ENCODE measurements at places on chromosomes 11 and 22. TPM values are rescaled to one million over a fixed set of nuclear protein-coding genes. Genes with fewer than 3 reads are reported as not detected.

Gene ADAMTS15
- 22.9 TPM for total RNA-seq

Gene SLC5A1
- 201 TPM for total RNA-seq

Gene ROM1
- 2.0 TPM for total RNA-seq

Gene DCHS1
- total RNA-seq = 9.5 TPM

Gene YAP1
- 67.9 TPM for total RNA-seq

Gene PLEKHB1
- 22.4 TPM for total RNA-seq

Gene KDM4D
- total RNA-seq = 0.69 TPM

Gene CLMP
- 3.4 TPM for total RNA-seq

Gene C1QTNF5
- 14.4 TPM for total RNA-seq

Gene WNT11
- total RNA-seq = 22.7 TPM

Gene MGAT3
- 3.2 TPM for total RNA-seq

Gene ANKK1
- total RNA-seq = not detected

Gene MMP10
- total RNA-seq = not detected

Gene IL10RA
- 5.0 TPM for total RNA-seq

Gene TTC28
- 16.4 TPM for total RNA-seq

Gene CFL1
- 299 TPM for total RNA-seq

Gene CYB5R2
- 1.8 TPM for total RNA-seq

Gene CNGA4
- total RNA-seq = not detected

Gene PHOX2A
- total RNA-seq = not detected

Gene C11orf91
- total RNA-seq = not detected

Gene ARHGEF17
- total RNA-seq = 53.1 TPM

Gene DBX1
- total RNA-seq = not detected

Gene SOX10
- 1.2 TPM for total RNA-seq

Gene CST6
- not detected for total RNA-seq

Gene PNPLA5
- not detected for total RNA-seq
